ENCODE measurements at places on chromosomes 6 and 20.

DNA sequence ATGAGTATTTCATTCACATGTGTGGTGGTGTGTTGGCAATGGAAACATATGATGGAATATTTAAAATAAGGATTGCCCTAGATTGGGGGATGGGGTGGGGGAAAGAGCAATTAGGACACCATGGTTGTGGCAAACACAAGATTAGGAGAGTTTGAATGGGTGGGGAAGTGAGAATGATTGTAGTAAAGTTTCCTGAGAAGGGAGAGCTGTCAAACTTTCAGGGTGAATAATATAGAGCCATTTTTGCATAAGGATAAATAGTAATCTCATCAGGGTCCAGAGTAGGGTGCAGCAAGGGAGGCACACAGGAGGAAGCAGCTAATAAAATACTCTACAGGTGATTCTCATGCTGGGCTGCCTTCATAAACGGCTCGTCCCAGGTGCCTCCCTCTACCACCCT, 294.9 kb upstream of the MARCKS start:
- no peak for DNase-seq

DNA sequence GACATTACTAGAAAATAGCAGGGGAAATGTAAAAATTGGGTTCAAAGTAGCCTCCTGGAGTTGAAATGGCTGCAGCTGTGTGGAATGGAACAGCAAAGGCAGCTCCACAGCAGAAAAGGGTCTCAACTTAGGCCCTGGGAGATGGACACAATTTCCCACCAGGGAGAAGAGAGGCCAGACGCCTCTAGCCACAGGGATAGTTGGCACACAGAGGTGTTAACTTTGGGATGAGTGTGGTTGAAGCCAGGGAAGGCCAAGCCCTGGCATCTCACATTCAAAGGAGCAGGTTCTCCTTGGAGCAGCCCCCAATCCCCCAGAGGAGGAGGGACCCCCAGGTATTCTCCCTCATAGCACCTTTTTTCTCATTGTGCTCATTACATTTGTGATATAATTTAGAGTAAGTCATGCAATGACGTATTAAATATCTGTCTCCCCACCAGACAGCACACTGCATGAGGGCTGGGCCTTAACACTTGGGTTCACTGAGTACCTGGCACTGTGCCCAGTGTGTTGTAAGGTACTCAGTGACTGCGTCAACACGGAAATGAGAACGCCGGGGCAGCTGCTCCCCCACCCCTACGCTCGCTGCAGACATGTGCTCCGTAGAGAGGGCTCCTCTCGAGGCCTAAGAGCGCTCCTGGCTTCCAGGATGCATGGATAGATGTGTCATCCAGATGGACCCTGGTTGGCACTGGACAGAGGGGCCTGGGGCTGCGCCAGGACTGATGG, 76.0 kb upstream of the CD93 start:
- DNase-seq, result no peak

DNA sequence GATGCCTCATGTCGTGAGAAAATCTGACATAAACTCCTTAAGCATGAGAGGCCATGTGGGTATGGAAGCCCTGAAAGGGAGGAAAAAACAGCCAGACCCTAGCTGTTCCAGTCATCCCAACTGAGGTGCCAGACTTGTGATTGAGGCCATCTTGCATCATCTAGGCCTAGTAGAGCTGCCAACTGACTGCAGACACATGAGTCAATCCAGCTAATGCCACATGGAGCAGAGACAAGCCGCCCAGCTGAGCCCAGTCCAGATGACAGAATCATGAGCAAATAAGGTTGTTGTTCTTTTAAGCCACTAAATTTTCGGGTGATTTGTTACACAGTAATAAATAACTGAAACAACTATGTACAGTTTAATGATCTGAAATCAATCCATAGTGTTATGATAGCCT, 680.9 kb downstream of the MAFB start:
- no peak for DNase-seq

DNA sequence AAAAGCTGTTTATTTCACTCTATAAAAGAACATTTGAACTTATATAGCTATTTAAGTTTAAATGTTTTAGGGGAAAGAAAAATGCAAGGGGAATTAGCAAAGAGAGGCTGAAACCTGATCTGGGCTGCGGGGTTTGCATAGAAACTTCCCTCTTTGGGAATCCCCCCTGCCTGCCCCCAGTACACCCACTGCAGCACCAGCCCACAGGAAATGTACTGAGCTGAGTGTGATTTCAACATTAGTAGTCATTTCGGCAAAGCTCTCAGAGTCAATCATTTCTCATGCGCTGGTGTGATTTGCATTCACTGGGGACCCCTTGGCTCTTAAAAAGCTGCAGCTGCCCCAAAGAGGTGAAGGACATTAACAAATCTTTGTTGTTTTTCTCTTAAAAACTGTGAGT, 859.4 kb downstream of the MAFB start:
- no peak for DNase-seq

- DNase-seq, result no peak
These were observed 58.7 kb downstream of the SLC22A23 start for GRCh38 chr6:3398165-3398562.

- DNase-seq, result no peak
These were observed 73.0 kb downstream of the PHIP start for GRCh38 chr6:79005024-79005423.

- peak; percentile 36 for DNase-seq
These were observed at the start of gene B3GAT2 for GRCh38 chr6:70956451-70957283. B3GAT2 (minus strand) TSS chr6:70957060; CDS start chr6:70956429, 631 bp downstream.

GRCh38 chr6:25017932-25018567, 82.3 kb upstream of the RIPOR2 start:
- DNase-seq, result peak; percentile 66

GRCh38 chr6:18022398-18023231, 35.2 kb upstream of the KIF13A start:
- DNase-seq, result no peak

DNA sequence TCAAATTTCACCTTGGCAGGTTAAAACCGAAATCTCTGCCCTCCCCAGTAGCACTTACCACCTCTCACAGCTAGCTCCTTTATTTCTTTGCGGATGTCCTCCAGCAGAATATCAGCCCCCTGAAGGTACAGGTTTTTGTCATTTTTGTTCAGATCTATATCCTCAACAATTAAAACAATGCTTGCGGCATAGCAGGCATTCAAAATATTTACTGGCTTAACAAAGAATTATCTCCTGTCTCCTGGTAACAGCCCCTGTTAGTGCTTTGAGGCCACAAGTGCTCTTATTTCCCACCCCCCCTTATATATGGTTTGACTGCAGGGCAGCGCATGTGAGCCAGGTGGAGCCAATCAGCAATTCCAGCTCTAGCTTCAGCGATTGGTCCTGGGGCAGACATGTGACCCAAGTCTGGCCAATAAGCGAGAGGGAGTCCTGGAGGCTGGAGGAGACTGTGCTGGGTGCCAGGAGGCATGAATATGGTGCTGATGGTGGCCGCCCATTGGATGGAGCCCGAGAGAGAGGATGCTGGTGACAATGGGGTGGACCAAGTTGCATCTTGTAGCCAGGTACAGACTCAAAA, 21.0 kb downstream of the SULF2 start:
- DNase-seq, result no peak

- no peak for DNase-seq
These were observed 59.8 kb downstream of the CDK19 start for GRCh38 chr6:110755411-110755834.

DNA sequence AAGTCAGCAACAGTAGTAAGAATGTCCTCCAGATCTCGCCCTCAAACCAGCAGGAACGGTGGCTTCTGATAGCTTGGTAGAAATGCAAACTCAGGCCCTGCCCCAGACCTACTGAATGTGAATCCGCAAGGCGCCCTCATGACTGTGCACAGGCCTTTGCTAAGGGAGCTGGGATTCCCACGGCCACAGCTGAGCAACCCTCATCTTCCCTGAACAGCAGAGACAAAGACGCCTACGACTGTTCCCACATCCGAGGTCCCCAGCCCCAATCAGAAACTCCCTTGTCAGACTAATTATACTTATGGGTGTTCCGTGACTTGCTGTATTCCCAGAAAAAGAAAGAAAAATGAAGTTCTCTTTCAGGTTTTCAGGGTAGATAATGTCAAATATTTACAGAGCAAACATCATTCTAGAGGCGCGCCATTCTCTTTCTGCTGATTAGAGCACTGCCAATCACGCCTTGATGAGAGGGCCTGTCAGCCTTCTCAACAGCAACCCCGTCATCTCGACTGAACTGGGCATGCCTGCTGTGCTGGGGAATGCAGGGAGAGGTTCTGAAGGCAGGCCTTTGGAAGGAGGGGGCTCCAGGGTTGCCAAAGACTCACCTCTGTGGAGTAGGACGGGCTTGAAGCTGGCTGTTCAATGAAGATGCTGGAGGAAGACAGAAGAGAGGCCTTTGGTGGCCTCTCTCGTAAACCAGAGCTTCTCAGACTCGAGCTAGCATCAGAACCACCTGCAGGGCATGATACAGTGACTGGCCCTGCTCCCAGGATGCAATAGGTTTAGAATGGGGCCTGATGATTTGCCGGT, 79.9 kb downstream of the ZNF217 start:
- no peak for DNase-seq

DNA sequence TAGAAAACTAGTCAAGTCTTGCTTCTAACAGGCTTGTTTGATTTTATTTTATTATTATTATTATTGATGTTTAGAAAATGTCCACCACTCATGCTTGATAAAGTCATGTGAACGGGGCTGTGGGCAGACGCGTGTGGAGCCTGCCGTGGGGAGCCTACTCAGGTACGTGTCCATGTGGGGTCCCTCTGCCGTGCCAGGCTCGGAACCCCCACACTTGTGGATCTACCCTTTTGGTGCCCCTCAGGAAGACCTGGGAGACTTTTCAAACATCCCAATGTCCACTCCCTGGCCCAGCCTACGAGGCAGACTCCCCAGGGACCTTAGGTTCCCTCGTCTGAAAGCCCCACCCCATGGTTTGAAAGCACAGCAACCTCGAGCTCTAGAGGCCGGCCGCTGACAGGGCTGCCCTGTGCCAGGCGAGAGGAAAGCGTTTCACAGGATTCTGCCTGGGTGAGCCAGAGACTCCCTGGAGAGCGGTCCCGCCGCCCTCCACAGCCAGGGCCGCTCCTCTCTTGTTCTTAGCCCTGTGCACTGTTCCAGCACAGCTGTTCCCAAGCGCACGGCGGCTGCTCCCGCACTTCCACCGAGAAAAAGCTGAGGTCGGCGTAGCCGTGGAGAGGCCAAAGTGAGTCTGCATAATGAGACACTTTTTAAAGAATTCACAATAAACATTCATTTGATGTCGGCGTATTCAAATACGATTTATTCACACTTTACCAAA, 249.7 kb downstream of the TTLL2 start:
- DNase-seq, result no peak

DNA sequence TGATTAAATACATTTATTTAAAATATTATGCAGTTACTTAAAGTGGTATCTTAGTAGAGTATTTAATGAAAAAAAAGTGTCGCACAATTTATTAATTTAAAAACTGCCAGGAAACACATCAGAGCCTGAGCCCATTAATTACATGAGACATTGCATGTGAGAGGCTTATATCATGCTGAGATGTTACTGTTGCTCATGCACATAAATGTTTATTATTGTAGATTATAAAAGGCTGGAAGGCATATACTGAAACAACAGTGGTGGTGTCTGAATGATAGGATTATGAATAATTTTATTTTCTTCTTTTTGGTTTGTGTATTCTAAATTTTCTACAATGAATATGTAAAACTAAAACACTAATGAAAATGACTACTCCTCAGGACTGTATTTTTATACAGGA, 45.7 kb upstream of the TXNDC5 start:
- no peak for DNase-seq

DNA sequence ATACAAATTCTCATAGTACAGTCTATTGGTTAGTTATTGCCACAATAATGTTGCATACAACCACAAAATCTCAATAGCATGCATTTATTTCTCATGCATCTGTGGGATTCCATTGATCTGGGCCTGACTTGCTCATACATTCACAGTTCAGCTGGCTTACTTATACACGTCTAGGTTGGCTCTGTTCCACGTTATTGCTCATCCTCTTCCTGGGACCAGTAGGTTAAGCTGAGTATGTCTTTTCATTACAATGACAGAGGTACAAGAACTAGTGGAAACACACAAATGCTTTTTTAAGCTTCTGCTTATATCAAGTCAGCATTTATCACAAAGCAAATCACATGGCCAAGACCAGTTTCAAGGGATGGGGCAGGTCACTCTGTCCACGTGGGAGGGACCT, 485.3 kb upstream of the BTBD3 start:
- DNase-seq, result no peak

- DNase-seq, result no peak
These were observed 18.7 kb upstream of the ZFP64 start for GRCh38 chr20:52210037-52210990.

DNA sequence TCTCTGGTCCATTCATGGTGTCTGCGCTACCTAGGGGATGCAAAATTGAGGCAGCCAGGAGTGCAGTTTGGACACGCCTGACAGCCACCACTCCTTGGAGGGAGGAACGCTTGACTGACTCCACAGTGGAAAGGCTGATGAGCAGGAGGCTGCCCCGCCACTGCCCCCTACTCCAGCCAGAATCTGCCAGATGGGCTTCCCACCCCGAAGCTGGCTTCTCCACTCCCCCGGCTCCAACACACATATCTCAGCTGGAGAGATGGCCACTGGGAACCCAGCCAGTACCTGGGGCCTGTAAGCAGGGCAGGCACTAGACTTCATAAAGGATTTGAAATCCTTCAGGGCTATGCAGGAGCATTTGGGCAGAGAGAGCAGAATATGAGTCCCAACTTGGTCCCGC, 51.4 kb upstream of the BLCAP start:
- no peak for DNase-seq

DNA sequence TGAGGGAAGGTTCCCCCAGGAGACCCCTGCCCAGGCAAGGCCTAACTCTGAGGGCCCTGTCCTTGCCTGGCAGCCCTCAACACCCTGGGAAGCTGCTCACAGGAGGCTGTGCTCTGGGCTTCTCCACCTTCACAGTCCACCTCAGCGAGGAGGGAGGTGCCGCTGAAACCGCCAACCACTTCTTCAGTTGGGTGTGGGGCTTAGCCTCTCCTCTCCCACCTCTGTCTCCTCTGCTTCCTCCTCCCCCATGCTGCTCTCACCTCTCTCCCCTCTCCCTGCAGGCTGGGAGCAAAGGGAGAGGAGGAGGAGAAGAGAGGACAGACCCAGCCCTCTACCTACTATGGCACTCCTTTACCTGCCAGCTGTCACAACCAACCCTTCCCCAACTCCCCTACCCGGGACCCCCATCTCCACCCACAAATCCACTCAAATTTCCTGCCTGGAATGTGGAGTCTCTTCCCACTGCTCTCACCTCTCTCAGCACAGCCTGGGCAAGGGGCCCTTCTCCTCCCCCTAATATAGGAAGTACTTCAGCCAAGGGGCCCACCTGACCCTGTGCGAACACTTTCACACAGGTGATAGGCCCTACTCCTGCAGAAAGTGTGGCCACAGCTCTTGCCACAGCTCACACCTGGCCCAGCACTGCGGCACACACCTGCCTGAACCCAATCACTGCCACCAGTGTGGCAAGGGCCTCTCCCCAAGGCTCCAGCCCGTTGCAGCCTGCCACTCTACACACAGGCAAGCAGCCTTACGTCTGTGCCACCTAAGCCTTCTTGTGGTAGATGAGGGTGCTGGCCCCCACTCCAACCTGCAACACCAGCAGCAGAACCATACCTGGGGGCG, 7.2 kb downstream of the RING1 start:
- DNase-seq, result no peak

- DNase-seq, result no peak
These were observed 618.6 kb upstream of the FLRT3 start for GRCh38 chr20:14956026-14956425.
